ENCODE measurements at places on chromosomes 3 and 15.

DNA sequence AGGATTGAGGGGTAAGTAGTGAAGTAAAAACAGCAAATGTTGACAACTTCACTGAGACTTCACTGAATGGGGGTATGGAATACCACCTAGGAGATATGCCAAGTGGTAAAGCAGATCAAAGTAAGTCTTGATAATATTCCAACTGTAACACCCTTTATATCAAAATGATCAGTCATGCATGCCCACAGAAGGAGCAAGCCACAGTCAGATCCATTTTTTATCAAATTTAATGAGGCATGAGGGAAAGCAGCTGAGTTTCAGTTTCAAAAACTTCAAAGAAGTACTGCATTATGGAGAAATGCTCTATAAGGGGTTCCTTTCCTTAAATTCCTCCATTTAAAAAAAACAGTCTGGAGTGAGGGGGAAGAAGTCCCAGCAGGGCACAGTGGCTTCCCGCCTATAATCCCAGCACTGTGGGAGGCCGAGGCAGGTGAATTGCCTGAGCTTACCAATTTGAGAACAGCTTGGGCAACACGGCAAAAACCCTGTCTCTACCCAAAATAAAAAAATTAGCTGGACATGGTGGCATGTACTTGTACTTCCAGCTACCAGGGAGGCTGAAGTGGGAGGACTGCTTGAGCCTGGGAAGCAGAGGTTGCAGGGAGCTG, 56.9 kb downstream of the TJP1 start:
- no peak for DNase-seq

- DNase-seq = no peak
These were observed 50.4 kb upstream of the LARS2 start for GRCh38 chr3:45337839-45338470.

DNA sequence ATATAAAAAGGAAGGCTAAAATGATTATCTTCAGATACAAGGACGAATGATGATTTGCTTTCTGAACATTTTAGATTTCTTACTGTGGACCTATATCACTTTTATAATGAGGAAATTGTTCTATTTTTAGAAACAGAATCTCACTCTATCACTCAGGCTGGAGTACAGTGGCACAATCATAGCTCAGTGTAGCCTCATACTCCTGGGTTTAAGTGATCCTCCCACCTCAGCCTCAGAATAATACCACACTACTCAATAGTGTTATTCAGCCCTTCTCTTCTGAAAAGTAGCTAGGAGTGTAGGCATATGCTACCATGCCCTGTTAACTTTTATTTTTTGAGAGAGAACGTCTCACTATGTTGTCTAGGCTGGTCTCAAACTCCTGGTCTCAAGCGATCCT, 15.8 kb downstream of the DNAJC13 start:
- no peak for DNase-seq

- DNase-seq = no peak
These were observed 37.5 kb upstream of the FSIP1 start for GRCh38 chr15:39820050-39820602.

DNA sequence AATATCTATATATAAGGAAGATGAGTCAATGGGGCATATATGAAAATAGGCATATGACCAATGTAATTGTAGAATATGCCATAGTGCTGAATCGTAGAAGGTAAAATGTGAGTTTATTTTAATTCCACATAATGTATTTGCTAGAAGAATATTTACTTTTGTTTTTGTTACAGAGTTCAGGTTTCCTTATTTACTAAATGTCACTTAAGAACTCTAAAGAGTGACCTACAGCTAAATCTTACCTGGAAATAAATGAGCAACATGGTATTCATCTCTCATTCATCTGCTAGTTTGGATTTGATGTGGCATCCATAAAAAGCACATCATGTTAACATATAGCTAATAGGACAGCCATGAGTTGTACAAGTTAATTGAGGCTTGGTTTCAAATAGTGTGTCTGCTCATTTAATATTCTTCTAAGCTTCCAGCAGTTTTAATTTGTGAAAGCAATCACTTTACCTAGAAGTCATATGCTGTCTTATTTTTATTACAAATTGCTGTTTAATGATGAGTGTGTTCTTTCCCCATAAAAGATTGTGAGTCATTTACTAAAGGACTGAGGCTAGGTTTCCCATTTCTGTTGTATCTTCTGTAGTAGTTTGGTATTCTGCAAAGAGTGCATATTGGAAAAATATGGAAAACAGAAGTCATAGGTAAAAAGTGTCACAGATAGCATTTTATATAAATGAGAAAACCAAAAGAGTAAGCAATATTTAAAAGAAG, 222.1 kb upstream of the POU1F1 start:
- DNase-seq = no peak

DNA sequence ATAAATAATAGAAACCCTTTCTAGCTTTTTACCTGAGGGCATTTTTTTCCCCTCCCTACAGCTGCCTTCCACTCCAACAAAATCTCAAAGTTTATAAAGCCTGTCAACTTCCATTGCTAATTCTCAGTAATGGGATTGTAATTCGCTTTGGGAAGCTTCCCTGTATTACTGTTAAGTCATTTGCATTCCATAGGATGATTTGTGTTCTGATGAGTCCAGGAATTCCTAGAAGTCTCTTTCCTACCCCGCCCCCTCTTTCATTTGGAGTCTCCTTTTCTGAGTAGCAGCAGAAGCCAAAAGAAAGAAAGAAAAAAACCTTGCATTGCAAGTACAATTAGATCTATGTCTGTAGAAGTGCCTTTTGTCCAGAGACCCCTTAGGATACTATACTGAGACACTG, 1033.3 kb downstream of the IGSF11 start:
- no peak for DNase-seq

DNA sequence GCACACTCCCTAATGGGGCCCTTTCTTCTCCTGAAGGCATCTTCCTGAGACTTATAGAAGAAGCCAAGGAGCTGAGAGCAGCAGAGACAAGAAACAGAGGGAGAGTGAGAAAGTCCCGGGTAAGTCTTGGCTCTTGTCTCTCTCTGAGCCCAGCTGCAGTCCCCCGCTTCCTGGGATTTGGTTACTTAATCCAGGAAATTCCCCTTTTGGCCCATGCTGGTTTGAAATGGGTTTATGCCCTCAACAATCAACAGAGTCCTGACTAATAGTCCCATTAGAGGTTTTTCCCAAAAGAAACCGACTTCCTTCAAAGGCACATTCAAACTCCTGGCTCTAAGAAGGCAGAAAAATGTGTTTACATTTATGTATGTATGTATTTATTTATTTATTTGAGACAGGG, 22.0 kb downstream of the TMEM158 start:
- no peak for DNase-seq

DNA sequence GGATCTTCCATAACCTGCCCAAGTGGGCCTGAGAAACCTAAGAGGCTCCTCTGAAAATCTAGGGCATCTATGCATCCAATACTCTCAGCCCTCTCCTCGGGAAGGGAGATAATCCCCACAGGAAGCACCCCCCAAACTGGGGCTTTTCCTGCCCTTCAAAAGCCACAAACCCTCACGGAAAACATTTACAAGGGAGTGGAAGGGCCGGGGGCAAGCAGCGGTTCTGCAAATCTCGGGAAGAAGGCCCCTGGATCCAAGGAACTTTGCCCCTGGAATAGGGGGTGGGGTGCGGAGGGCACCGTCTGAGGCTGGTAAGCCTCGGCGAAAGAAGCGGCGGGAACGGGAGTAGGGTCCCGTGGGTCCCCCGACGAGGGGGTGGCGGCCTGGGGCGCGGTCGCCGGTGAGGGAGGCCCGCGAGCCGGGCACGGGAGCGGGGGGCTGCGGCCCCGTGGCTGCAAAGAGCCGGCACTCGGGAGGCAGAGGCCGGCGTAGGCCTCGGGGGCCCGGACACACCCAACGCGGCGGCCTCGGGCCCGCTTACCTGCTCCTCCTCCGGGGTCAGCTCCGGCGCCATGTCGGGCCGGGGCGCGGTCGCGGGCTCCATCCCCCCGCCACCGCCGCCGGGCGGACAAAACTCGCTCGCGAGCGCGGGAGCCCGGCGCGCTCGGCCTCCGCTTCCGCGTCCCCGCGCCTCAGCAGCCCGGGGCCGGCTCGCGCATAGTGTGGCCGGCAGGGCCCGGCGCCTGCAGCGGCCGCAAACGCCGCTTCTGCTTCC, 755 bp downstream of the PTPN9 start:
- peak; percentile 14 for DNase-seq

GRCh38 chr3:142916605-142917004, 27.7 kb upstream of the PCOLCE2 start:
- DNase-seq = no peak

GRCh38 chr3:132265028-132265427, 52.2 kb upstream of the ACP3 start:
- DNase-seq = no peak

DNA sequence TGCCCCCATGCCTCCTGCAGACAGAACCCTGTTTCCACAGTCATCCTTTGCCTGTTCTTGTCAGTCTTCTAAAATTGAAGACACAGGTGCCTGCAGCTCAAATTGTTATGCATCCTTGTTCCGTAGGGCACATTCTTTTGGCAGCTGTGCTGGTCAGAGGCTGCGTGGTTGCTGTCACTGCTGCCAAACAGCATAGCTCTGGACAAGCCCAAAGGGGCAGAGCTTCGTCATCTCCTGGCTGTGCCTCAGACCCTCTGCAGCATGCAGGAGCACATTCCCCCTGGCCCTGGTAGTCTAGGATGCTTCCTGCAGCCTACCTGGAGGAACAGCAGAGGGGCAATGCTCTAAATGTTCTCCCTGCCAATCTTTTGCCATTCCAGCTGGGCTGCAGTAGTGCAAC, 2.1 kb upstream of the FBXL22 start:
- DNase-seq = no peak

- no peak for DNase-seq
These were observed 186.9 kb downstream of the ARRDC4 start for GRCh38 chr15:98147415-98147814.

GRCh38 chr3:30648670-30649357, 42.4 kb downstream of the TGFBR2 start:
- DNase-seq = no peak

- no peak for DNase-seq
These were observed 11.4 kb downstream of the EIF4G1 start for GRCh38 chr3:184325715-184326369.
